ENCODE measurements at places on chromosomes 5 and 9. TPM values are rescaled to one million over a fixed set of nuclear protein-coding genes. Genes with fewer than 3 reads are reported as not detected.

Gene CCDC183
- total RNA-seq: 77.0 TPM

Gene SPATA31A3
- total RNA-seq: not detected

Gene MLANA
- not detected for total RNA-seq

Gene STPG3
- total RNA-seq: not detected

Gene GRIA1
- not detected for total RNA-seq

Gene APBA1
- total RNA-seq: 11.3 TPM

Gene TMEM252
- total RNA-seq: 2.3 TPM

GRCh38 chr5:173896631-173897030 is 8.5 kb downstream of the CPEB4 start:
- no peak for DNase-seq
- no peaks in the 10 kb centered on the region for H3K27me3 ChIP-seq
- H3K4me3 ChIP-seq: no peak overlapping the region
- H3K36me3 ChIP-seq: no peaks in the 10 kb centered on the region
- H3K4me1 ChIP-seq: peaks cover 4% of the 10 kb centered on the region

DNA sequence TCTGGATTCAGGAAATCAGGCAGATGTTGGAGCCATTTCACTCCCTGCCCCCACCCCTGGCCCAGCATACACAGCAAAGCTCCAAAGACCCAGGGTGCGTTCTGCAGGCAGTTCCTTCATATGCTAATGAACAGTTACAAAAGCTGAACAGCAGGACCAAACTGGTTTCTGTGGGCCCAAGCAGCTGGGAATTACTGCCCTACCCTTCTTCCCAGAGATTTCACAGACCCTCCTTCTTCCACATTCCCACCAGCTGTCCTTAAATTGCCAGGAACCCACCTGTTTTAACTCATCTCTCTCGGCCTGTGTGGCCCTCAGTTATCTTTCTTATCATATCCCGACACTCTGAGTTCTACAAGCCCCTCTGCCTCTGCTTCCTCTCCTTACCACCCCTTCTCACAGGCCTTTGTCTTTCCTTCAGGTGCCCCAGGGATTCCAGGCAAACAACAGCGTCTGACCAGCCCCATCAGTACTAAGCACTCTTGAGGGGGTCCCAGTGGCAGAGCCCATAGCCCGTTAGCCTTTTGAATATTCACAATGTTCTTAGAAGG is 10.6 kb upstream of the F2RL1 start:
- no peaks in the 10 kb centered on the region for H3K27me3 ChIP-seq
- H3K4me1 ChIP-seq: no peaks in the 10 kb centered on the region
- H3K36me3 ChIP-seq: no peaks in the 10 kb centered on the region
- DNase-seq: no peak
- no peak overlapping the region for H3K4me3 ChIP-seq
- H3K27ac ChIP-seq: no peak overlapping the region

- H3K36me3 ChIP-seq: no peaks in the 10 kb centered on the region
- no peaks in the 10 kb centered on the region for H3K4me1 ChIP-seq
- no peak overlapping the region for H3K27ac ChIP-seq
- DNase-seq: no peak
- H3K27me3 ChIP-seq: no peaks in the 10 kb centered on the region
Measured at GRCh38 chr5:83031381-83031780, 45.8 kb downstream of the TMEM167A start.

DNA sequence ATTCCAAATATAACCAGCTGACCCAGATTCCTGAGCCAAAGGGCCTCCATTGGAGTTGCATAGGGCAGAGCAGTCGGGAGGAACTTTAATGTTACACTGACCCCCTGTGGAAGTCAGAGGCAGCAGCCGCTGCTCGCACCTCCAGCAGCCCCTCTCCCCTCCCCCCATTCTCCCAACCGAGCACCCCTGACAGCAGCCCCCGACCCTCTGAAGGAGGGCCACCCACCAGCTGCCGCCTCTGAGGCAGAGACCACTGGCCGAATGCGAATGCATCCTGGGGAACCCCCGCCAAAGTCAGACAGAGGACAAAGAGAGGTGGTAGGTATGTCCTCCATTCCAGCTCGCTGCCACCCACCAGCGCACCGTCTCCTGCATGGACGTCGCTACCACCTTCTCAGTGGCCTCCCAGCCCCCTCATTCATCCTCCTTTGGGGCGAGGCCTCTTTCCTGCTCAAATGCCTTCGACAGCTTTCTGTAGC is 231.0 kb downstream of the CDK5RAP2 start:
- no peaks in the 10 kb centered on the region for H3K27me3 ChIP-seq
- no peaks in the 10 kb centered on the region for H3K4me1 ChIP-seq
- H3K27ac ChIP-seq: no peak overlapping the region
- H3K36me3 ChIP-seq: no peaks in the 10 kb centered on the region
- H3K4me3 ChIP-seq: no peak overlapping the region

GRCh38 chr5:176955895-176956294 is 50.7 kb downstream of the UIMC1 start:
- H3K4me1 ChIP-seq: no peaks in the 10 kb centered on the region
- H3K27ac ChIP-seq: no peak overlapping the region
- DNase-seq: no peak
- H3K36me3 ChIP-seq: no peaks in the 10 kb centered on the region

- H3K27ac ChIP-seq: no peak overlapping the region
- H3K4me3 ChIP-seq: no peak overlapping the region
- no peak for DNase-seq
- H3K4me1 ChIP-seq: no peaks in the 10 kb centered on the region
- H3K27me3 ChIP-seq: no peaks in the 10 kb centered on the region
- no peaks in the 10 kb centered on the region for H3K36me3 ChIP-seq
Measured at GRCh38 chr5:144295284-144295683, 124.6 kb downstream of the KCTD16 start.

DNA sequence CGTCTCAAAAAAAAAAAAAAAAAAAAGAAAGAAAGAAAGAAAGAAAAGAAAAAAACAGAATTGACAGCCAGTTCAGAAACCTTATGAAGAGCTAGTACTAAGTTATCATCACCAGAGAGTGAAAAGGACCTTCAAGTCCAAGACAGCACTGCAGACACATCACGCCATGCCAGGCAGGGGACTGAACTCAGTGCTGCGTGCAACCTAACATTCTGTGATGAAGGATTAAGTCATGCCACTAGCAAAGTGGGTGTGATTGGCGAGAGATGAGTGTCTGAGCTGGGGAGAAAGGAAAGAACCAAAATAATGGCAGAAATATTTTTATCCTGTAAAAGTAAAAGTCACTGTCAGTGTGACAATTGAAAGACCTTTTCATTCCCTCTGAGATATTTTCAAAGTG is 54.7 kb downstream of the MAP1B start:
- H3K4me1 ChIP-seq: peaks cover 5% of the 10 kb centered on the region
- no peaks in the 10 kb centered on the region for H3K27me3 ChIP-seq
- H3K36me3 ChIP-seq: no peaks in the 10 kb centered on the region
- no peak overlapping the region for H3K27ac ChIP-seq
- no peak overlapping the region for H3K4me3 ChIP-seq

GRCh38 chr9:3740690-3741419 is 215.1 kb upstream of the RFX3 start:
- H3K4me1 ChIP-seq: no peaks in the 10 kb centered on the region
- H3K4me3 ChIP-seq: no peak overlapping the region
- H3K27me3 ChIP-seq: no peaks in the 10 kb centered on the region
- DNase-seq: no peak
- no peaks in the 10 kb centered on the region for H3K36me3 ChIP-seq

DNA sequence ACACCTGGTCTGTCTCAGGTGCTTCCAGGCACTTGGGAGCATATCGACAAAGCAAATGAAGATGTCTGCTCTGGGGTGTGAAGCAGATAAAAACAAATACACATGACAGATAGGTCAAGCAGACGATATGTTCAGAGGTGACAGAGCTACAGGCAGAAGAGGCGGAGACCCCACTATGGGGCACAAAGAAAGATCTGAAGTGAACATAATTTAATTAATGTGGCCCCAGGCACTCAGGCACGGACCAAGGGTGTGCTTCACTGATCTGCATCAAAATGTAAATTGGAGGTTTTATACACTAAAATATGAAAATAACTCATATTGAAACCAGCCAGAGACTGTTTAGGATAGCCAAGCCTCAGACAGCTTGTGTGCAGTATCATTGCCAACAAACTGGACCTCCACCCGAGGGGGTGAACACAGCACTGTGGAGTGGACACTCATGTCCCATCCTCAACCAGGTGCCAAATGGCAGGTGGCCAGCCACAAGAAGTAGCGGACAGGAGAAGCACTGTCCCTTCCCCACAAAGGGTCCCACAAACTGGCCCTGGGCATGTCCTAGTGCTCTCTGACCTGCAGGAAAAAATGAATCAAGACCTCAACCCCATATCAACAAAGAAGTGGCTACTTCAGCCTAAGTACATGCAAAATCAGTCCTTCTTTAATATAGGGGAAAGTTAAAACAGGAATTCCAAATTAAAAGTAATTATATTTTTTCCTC is 29.2 kb downstream of the ROR2 start:
- no peak for DNase-seq
- H3K36me3 ChIP-seq: no peaks in the 10 kb centered on the region
- H3K27ac ChIP-seq: no peak overlapping the region
- H3K4me3 ChIP-seq: no peak overlapping the region
- no peaks in the 10 kb centered on the region for H3K27me3 ChIP-seq

DNA sequence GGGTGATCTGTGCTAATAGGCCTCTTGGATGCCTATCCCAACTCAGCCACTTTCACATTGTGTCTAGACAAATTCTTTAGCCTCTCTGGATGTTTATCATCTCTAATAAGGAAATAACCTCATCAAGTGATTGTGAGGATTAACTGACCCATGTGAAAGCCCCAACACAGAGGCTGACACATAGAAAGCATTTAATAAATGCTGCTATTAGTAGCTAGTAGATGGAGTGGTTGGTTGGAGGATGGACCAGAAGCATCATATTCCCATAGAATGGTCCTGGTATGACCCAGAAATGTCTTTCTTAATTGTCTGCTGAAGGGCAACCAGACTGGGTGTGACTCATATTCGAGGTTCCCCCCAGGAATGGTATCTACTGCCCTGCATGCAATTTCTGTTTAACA is 124.4 kb downstream of the PIK3R1 start:
- H3K36me3 ChIP-seq: no peaks in the 10 kb centered on the region
- H3K27me3 ChIP-seq: no peaks in the 10 kb centered on the region
- H3K27ac ChIP-seq: no peak overlapping the region
- no peak for DNase-seq
- H3K4me3 ChIP-seq: no peak overlapping the region

DNA sequence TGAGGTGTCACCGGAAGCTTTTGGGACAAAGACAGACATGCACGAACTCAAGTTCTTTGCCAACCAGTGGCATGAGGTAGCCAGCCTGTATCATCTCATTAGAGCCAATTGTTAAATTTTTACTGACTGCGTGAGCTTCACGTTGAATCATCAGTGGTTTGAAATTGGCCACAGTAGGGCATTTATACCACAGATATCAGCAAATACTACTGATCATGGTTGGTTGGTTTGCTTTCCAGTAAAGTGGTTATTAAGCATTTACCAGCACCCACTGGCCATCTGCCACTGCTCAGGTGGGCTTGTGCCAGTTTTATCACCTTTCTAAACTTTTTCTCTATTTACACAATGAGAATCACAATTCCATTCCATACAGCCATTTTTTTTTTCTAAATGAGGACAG is 28.4 kb upstream of the SHC3 start:
- no peak overlapping the region for H3K4me3 ChIP-seq
- H3K36me3 ChIP-seq: no peaks in the 10 kb centered on the region
- no peaks in the 10 kb centered on the region for H3K4me1 ChIP-seq
- no peaks in the 10 kb centered on the region for H3K27me3 ChIP-seq
- H3K27ac ChIP-seq: no peak overlapping the region
